ENCODE measurements at places on chromosomes 5 and 9.

DNA sequence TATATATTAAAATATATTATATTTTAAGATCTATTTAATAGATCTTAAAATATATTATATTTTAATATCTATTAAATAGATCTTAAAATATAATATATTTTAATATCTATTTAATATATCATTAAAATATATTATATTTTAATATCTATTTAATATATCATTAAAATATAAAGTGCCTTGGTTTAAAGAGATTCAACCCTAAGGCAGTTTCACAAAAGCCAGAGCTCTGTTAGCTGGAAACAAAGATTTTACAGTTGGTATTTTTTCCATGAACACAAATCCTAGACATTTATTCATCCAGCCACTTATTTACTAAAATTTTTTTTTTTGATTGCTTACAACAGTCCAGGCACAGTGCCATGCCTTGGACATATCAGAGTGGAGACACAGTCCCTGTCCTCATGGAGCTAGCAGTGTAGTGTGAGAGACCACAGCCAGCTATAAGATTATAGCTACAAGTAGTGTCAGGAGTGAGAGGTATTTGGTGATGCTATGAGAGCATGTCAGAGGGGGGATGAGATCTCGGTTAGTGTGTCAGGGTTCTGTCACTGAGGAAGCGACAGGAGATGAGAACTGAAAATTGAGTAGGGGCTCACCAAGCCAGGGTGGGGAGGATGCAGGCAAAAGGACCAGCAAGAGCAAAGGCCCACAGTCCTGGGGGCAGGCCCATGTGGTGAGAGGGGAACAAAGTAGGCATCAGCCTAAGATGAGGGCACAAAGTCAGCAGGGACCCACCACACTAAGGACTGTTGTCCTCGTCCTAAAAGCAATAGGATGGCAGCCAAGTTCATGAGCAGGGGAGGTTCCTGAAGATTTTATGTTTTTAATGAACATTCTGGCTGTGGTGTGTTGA lies 74.5 kb downstream of the FBXO38 start:
- DNase-seq, result no peak

DNA sequence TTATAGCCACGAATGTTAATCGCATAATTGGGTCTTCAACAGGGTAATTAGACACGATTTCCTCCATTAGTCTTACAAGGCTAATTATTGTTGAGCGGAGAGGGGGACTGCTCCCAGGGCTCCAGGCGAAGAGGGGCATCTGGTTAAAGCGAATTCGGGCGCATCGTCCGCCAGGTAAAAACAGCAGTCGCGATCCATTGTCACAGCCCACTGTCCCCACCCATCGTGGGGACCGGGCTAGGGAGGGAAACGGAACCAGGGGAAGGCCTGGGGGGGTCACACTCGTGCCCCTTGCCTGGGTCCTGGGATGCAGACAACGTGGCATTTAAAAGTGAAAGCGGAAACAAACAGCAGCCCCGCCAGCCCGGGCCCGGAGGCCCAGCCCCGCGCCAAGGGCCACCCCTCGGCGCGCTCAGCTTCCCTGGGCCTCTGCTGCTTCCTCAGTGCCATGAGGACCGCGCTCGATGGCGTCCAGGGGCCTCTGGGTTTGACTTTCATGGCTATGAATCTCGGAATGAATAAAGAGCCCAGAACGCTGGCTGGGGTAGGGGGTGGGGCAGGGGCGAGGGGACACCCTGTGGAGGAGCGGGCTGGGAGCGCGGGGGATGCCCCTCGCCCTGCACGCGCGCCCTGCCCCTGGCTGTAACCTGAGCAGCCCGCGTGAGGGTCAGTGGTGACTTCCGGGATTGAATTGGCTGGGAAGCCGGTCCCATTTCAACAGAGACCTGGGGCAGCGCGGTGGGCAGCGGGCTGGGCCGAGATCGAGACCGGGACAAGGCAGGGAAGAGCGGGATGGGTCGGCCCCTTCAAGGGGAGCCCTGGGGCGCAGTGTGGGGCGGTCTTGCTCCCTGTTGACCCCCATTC lies 99.9 kb downstream of the GTF3C4 start:
- peak; percentile 66 for DNase-seq

- DNase-seq, result no peak
Measured at GRCh38 chr5:170741801-170742200, 41.7 kb upstream of the GABRP start.

GRCh38 chr9:2059274-2059929 lies 44.3 kb downstream of the SMARCA2 start:
- DNase-seq, result no peak

DNA sequence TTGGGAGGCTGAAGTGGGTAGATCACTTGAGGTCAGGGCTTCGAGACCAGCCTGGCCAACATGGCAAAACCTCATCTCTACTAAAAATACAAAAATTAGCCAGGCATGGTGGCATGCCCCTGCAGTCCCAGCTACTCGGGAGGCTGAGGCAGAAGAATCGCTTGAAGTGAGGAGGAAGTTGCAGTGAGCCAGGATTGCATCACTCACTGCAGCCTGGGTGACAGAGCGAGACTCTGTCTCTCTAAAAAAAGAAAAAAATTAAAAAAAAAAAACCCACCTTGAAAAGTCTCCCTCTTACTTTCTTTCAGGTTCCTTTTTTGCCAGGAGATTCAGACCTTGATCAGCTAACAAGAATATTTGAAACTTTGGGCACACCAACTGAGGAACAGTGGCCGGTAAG lies 34.2 kb downstream of the CDK7 start:
- DNase-seq, result no peak

DNA sequence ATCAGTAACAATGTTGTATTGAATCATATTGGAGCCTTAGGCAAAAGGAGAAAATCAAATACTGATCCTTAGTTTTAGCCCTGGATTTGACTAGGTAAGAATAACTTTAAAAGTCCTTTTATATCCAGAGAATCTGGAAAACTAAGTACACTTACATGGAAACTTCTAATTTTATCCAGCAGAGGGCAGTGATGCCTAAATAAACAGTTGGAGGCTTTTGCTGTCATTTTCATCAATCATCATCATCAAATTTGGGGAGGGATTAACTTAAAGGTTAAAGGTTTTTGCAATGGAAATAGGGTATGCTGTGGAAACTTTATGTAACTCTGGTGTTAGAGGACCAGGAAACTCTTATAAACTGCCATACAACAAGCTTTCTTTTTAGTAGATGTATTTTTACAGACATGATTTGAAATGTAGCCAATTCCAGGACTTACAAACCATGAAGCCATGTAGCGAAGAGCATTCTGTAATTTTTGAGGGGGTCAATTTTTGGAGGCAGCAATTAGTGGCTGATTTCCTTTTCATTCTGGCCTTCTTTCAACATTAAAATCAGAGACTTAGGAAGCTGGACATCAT lies 112.7 kb downstream of the OSTF1 start:
- DNase-seq, result peak; percentile 60

GRCh38 chr9:128735373-128735772 lies 11.4 kb upstream of the ZDHHC12 start:
- no peak for DNase-seq

- DNase-seq, result no peak
Measured at GRCh38 chr5:2550509-2550908, 201.0 kb downstream of the IRX2 start.

Data from CD4-positive, alpha-beta T cell treated with Interleukin-10 for 1 hour (primary cell).